Aortic smooth muscle cell (primary cell): ENCODE measurements at places on chromosomes 2 and 18. TPM values are rescaled to one million over a fixed set of nuclear protein-coding genes. Genes with fewer than 3 reads are reported as not detected.

Gene ASXL3
- total RNA-seq, result 0.13 and 0.44 TPM in 2 replicates

Gene SLC11A1
- total RNA-seq, result 0.19 and 0.26 TPM in 2 replicates

Gene PLCL1
- 18.6 and 40.2 TPM in 2 replicates for total RNA-seq

Gene MATN3
- 0.26 and 0.44 TPM in 2 replicates for total RNA-seq

Gene REV1
- 24.4 and 31.3 TPM in 2 replicates for total RNA-seq

Gene ABCA12
- total RNA-seq, result under 0.01 TPM in 2 replicates

Gene CHST9
- not detected in 2 replicates for total RNA-seq

Gene INPP5D
- 0.53 and 0.56 TPM in 2 replicates for total RNA-seq

Gene WBP1
- total RNA-seq, result 45.6 and 57.9 TPM in 2 replicates

Gene PPP4R1
- 91.6 and 101 TPM in 2 replicates for total RNA-seq

Gene SKA1
- 8.0 and 12.7 TPM in 2 replicates for total RNA-seq

Gene CFAP65
- total RNA-seq, result not detected in 2 replicates

Gene FNDC4
- total RNA-seq, result 87.1 and 98.2 TPM in 2 replicates

Gene SFTPB
- not detected in 2 replicates for total RNA-seq

Gene DCC
- 0.13 TPM in 1 of 2 replicates, not detected in the other for total RNA-seq

Gene NT5C1B
- not detected in 2 replicates for total RNA-seq

Gene RAB6C
- under 0.01 TPM in 1 of 2 replicates, not detected in the other for total RNA-seq

Gene ASB18
- not detected in 2 replicates for total RNA-seq

Gene TGFA
- total RNA-seq, result 0.06 TPM in 1 of 2 replicates, not detected in the other

Gene LAMA3
- total RNA-seq, result 9.5 and 14.0 TPM in 2 replicates

Gene OTOF
- not detected in 2 replicates for total RNA-seq

Gene CCL20
- total RNA-seq, result not detected in 2 replicates
